Left ventricle myocardium superior (tissue), 1 donor: ENCODE measurements at places on chromosomes 3 and 15.

DNA sequence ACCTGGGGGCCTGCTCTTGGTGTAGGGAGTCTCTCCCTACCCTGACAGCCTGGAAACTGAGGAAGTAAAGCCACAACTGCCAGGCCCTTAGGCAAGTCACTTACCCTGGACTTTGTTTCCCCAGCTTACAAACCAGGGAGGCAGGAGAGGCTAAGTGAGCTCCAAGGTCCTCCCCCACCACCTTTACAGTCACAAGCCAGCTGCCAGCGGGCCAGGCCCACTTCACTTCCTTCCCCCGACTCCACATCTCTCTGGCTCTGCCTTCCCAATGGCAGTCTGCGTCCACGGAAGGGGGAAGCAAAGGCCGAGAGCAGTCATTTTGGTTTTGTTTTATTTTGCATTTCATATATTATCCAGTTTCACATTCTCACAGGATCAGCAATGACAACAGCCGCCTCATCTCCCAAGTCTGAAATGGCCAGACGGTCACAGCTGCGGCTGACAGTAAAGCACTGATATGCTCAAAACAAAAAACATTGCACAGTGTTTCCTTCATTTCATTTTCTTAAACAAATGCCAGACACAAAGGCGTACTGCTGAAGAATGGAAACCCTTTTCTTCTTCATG lies 35.7 kb downstream of the RBPMS2 start:
- DNase-seq: peak; percentile 50

DNA sequence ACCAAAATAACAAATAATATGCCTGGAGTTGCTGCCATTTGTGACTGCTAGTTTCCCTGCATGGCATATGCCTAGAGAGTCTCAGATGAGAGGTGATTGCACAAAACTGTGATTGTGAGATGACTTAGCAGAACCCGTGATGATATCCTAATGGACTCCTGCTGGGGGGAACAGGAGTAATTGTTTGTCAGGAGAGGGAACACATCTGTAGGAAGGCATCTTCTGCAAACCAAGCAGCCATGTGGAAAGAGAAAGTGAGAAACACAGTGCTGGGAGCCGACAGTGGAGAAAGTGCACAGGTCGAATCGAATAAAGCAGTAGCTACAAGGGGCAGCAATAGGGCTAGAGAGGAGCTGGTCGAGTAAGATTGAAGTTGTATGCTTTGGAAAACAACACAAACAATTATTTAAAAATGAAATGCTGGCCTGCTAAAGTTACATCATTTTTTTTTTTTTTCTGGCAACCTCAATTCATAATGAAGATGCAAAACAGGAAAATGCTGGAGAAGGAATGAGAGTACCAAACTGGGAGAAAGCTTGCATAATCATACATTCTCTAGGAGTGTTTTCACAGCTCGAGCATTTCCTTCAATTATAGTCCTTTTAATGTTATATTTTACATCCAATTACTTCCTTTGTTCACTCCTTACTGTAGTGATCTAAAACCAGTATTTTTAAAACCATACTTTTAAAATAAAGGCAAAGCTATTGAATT lies 494.2 kb upstream of the AGTR1 start:
- DNase-seq: no peak

DNA sequence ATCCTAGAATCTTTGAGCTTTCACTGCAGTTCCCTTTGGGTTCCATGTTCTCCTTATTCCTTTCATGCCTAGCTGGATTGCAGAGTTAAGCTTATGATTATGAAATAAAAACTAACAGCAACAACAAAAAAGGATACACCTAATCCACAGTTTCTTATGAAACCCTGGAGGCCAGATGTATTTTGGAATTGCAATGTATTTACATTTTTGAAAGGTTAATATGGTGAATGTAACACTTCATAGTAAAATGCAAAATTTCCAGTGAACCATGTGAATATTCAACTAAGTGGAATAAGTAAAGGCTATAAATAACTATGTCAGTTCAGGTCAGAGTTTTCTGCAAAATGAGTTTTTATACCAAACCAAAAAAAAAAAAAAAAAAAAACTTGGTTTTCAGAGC lies 65.8 kb upstream of the FLNB start:
- no peak for DNase-seq

GRCh38 chr15:96064351-96064756 lies 266.1 kb upstream of the NR2F2 start:
- DNase-seq: no peak

- DNase-seq: no peak
These were observed 84.5 kb upstream of the SYNPR start for GRCh38 chr3:63193647-63194046.

GRCh38 chr3:133295199-133295901 lies 104.5 kb upstream of the BFSP2 start:
- DNase-seq: no peak

DNA sequence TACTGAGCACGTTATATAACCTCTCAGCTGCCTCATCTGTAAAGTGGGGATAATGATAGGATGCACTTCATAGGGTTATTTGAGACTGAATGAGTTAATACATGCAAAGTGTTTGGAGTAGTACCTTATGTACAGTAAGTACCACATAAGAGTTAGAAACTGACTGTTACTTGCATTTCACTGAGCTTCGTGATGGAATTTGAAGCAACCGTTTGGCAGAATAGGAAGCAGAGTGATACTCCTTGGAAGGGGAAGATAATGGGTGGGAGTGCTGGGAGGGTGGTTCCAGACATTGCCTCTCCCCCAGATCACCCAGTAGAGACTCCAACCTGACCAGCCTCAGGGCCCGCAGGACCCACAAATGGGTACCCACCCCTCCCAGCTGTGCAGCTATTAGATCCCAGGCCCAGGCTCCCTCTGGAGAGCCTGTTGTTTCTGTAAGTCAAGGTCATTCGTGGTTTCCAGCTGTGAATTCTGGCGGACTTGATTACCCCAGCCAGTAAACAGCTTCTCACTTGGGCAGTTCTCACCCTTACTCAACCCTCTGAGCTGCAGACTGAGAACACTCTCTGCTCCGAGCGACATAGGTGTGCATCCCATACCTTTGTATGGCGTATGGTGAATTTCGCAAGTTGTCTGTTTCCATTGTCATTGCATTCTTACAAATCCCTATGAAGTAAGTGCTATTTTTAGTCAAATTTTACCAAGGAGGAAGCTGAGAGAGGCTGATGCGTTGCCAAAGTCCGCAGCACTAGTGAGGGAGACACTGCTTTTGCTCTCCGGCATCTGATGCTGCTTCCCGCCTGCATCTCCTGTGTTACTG lies 11.1 kb downstream of the ALPK3 start:
- peak; percentile 64 for DNase-seq

DNA sequence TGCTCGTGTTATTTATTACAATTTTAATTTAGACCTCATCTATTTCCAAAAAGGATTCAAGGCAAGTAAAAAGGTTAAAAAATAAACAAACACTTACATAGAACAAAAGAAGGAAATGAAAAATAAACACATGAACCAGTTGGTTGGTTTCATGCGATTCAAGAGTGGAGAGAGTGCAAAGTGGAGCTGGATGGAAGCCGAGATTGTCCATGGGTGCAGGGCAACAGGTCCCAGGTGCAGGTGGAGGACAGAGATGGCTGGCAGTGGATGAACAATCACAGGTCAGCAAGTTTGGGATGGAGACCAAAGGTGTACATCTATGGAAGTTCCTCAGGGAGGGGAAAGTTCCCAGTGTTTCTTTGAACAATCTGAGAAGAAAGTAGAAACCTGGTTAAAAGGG lies 11.6 kb upstream of the SEMA5B start:
- DNase-seq: no peak

- DNase-seq: no peak
These were observed 5.5 kb downstream of the ARPIN start for GRCh38 chr15:89907289-89907688.

GRCh38 chr3:12224181-12225147 lies 64.4 kb upstream of the PPARG start:
- no peak for DNase-seq

DNA sequence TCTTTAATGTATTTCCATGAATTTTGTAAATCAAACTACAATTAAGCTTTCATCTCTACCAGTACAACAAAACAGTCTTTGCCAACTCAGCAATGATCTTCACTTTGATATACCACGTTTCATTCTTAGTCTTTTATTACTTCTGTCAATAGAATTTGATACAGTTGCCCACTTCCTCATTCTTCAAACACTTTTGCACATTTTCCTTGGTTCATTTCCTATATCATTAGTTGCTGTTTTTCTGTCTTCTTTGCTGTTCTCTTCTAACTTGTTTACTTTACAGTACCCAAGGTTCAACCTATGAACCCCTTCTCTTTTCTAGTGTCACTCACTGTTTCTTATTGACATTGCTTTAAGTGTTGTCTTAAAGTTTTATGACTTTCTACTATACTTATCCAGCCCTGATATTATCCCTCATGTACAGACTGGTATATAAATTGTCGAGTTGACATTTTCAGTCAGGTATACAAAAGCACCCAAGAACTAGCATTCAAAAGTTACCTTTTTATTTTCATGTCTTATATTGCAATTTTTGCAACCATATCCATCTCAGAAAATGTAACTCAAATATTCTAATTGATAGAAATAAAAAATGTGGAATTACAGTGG lies 903.1 kb downstream of the NSUN3 start:
- no peak for DNase-seq

- DNase-seq: no peak
These were observed 3.5 kb upstream of the EFCC1 start for GRCh38 chr3:128997486-128998133.

DNA sequence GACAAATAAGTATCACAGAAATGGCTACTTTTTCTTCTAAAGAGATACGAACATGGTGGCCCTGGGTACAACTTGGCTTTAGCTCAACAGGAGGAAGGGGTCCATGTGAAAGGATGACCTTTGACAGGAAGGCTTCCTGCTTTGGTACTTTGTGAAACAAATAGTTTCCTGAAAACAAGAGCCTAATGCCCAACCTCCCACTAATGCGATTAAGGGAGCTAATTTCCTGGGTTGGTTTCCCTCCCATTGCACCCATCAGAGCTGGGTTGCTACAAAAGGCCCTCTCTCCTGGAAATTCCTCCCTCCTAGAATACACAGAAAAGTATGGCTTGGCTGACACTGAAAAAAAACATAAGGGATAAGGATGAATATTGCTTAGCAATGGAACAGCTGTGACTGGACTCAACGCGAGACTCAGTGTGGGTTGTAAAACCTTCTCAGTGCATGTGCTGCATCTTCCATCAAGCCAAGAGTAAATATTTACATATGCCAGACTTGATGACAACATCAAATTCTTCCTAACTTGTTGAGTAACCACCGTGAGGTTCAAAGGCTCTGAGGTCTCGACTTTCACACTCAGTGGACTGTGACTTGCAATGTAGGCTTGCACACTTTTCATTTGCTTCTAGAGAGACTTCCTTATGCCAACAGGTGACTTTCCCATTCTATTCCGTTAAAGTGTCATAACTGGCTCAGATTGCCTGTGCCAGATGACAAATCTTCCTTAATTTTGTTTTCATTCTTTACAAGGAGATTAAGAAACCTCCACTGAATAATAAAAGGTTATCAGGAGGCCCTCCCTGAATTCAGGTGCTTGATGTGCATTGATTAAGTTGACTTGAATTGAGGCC lies 60.1 kb downstream of the ADAMTS9 start:
- DNase-seq: no peak

DNA sequence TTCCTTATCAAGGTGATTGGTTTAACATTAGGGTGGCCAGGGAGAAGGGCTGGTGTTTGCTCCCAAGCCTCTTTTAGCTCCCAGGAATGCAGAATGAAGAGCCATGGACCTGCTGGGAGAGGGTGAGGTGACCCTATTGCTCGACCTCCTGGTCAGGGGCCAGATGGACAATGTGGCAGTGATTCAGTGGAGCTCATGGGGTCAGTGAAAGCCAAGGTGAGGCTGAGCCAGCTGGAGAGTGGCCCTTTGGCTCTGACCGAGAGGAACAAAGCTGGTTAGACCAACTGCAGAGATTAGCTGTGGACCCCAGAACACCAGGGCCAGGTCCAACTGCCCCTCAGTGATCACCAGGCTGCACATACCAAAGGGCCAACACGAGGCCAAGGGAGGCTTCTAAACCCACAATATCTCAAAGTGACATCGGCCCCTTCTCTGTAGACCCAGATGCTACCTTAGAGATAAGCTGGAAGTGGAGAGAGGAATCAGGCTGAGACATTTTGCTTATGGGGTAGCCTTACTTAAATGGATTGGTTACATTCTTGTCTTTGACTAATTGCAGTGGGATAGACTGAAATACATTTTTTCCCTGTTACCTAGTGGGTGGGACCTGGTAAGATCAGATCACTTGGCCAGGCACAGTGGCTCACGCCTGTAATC lies 15.8 kb upstream of the BTBD1 start:
- no peak for DNase-seq

- no peak for DNase-seq
These were observed 104.5 kb downstream of the RPLP1 start for GRCh38 chr15:69557020-69557706.

DNA sequence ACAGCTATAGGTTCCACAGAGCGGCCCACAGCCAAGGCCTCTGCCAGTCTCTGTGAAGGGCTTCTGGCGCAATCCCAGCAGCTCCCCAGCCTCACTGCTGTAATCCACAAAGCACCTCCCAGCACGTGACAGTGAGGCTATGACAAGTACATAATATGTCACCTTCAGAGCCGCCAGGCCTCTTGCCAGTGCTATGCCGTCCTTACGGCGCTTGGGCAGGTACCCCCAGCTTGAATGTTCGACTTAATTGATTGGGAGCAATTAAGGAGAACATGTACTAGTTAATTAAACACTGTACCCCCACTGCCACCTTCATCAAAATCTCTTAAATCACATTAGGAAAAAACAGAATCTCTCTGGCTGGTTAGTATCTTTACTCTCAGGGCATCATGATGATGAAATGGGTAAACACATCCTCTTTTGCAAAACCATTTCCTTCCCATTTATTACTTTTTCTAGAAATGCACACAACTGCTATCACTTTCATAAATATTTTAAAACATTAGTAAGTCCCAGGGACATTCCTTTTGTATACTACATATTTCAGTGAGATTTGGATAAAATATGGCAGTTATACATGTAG lies 169.9 kb downstream of the XXYLT1 start:
- DNase-seq: peak; percentile 88

DNA sequence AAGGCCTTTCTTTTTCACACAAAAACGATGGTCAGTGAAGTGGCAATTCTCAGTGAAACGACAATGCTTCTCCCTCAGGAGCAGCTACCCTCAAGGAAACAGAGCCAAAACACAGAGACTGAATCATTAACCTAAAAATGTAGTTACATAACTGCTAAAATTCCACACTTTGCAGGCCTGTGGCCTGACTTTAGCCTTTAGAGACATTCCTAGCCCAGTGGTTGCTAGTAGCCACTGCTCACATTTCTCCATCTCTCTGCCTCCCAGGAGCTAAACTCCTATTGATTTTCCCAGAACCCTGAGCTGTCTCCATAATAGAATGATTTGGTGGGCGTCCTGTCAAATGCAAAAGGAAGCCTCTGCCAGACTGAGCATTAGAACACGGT lies 630.1 kb upstream of the KCNMB2 start:
- DNase-seq: no peak

DNA sequence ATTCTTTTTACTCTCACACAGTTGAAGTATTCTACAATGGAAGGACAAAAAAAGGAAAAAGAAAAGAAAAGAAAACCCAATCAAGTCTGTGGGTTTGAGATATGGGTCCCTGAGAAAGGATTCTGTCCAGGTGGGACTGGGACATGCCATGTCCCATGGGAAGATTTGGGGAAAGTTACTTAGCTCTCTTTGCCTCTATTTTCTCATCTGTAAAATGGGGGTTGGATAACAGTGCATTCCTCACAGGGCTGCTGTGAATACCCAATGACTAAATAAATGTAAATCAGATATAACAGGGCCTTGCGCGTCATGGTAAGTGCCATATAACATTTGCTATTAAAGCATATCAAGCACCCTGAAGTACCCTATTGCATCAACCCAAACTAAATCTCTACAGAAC lies 105.7 kb downstream of the CPN2 start:
- no peak for DNase-seq

- no peak for DNase-seq
These were observed 2.6 kb upstream of the RBM15B start for GRCh38 chr3:51388286-51389029.
